ENCODE measurements at places on chromosomes 5 and 9.
A peak's percentile ranks its signal among the peaks of the same experiment; 100 is the strongest.

DNA sequence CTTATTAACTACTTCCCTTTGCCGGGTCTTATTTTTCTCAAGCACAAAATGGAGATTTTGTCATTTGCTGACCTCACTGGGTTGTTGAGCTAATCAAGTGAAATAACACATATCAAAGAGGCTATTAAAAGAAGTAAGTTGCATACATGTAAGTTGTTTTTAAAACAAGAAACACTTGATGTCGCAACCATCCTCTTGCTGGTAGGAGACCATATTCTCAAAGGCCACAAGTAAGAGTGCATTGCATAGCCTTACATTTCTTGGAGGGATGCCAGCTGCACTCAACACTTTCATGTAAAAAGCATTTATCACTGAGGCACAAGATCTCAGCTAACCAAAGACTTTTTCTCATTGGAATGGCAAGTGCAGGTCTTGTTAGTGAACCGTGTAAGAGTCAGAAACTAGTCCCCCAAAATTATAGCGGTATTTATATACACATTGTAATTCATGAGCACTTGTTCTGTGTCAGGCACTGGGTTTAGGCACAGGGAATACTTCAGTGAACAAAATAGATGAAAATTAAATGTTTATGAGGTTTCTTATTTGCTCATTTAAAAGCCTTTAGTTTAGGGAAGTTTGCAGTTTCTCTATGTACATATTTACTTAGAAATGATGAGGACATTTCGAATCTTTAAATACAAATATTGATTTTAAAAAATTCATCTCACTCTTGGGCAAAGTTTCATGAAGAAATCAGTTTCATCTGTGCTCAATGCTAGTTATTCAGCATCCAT, 72.0 kb downstream of the ZFAND5 start:
- DNase-seq: no peak

DNA sequence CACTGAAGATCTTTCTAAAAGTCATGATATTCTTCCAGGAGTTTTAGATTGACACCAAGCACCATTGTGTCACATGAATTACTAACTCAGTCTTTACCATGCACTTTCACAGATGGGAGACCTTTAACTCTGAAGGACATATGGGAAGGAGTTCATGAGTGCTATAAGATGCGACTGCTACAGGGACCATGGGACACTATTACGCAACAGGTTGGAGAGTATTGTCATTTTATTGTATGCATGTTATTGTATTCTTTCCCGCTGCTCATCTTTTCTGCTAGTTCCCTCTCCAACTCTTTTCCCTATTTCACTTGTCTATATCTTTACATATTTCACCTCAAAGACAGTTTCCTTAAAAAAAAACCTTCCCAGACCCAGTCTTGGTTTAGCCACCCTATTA, 99.8 kb downstream of the RPS23 start:
- no peak for DNase-seq

- no peak for DNase-seq
These were observed 110.5 kb upstream of the CDKN2B start for GRCh38 chr9:22119522-22120158.

DNA sequence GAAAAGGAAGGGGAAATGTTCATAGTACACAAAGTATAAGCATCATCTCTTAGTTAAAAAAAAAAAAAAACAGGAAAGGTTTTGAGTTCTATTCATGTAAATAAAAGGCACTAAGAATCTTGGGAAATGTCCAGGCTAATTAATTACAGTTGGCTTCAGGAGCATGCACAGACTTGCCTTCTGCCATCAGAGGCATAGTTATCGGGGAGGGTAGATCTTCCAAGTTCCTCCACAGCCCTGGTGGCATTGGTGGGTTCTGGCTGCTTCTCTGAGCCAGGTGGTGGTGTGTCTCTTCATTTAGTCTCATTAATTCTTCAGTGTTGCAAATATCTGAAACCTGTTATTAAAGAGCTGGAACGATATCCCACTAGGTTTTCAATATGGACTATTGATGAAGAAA, 85.2 kb downstream of the TMEM252 start:
- no peak for DNase-seq

DNA sequence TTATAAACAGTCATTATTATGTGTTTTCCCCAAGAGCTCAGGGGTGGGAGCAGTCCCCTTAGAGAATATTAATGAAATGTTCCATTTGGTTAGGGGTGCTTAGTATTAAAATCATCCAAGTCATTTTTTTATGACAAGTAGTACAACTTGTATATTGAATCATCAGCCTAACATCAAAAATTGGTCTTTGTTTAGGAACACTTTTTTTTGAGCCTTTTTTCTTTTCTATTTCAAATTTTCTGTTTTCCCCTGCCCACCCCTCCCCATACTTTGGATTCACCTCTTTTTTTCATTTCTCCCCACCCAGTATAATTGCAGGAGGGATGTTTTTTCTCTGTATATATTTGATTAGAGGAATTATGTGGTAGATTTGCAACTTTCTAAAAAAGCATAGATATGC, 25.8 kb downstream of the RBM27 start:
- DNase-seq: no peak

DNA sequence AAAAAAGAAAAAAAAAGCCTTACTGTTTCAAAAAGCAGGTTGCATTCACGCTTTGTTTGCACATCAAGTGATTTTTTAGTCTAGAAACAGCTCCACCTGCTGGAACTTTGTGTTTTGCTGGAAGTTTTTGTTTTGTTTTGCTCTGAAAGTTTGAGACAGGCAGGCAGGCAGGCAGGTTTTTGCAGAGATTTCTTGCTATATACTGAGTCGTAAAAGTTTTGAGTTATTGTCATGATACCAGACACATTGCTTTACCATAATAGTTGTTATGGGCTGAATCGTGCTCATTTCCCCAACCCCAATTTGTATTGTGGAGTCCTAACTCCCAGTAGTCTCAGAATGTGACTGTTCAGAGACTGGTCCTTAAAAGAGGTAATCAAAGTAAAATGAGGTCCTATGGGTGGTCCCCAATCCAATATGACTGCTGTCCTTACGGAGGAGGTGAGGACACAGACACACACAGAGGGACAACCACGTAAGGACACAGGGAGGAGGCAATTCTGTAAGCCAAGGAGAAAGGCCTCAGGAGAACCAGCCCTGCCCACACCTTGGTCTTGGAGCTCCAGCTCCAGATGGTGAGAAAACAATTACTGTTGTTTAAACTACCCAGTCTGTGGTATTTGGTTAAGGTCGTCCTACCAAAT, 20.9 kb downstream of the OR2Y1 start:
- peak; percentile 43 for DNase-seq

GRCh38 chr5:69050214-69050613, 43.6 kb upstream of the SLC30A5 start:
- no peak for DNase-seq

DNA sequence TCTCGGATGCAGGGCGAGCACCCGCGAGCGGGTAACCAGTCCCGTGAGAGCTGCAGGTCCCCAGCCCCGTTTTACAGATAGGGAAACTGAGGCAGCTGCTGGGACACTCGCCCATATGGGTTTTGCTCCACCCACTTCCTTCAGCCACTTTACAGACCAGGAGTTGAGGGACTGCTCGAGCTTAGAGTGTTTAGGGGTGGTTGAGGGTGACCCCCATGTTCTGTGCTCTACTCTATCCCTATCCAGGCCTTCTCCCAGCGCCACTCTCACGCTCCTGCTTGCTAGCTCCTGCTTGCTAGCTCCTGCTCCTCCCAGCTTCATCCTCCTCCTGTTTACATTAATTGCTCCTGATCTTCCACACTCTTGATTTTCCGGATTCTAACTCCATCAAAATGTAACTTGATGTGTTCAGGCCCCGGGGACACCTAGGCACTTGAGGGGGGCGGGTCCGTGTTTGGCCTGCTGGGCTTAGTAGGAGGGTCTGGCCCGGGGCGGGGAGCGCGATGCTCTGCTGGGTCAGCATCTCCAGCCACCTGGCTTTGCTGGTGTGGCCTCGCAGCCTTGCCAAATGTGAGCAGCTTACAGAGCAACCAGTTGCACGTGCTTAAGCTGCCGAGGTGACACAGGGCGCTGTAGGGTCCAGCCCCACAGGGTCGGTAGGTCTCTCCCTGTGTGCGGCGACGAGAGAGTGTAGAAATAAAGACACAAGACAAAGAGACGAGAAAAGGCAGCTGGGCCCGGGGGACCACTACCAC, 1.5 kb upstream of the PTGES2 start:
- DNase-seq: no peak

GRCh38 chr5:14202462-14202861, 59.3 kb downstream of the TRIO start:
- DNase-seq: no peak

- no peak for DNase-seq
These were observed 72.3 kb downstream of the NIPSNAP3B start for GRCh38 chr9:104836235-104836634.

GRCh38 chr5:74342948-74343682, 297.4 kb downstream of the ENC1 start:
- no peak for DNase-seq

DNA sequence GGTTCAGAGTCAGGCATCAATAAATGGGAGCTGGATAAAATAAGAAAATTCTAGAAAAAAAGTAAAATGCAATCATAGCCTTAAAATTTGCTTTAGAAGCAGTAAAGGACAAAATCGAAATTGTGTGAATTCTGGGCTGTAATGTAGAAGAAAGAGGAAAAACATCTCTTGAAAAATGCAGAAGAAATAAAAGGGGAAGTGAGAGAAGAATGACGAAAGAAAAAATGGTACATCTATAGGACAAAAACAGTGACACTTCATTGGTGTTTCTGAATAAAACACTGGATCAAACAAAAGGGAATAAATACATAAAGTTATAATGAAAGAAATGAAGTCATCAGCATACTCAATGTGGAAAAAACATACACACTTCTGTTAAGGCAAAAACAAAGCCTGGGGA, 642.3 kb downstream of the ACTL7B start:
- DNase-seq: no peak

GRCh38 chr9:130530938-130531337, 48.4 kb upstream of the FUBP3 start:
- DNase-seq: no peak

GRCh38 chr9:33155393-33155792, 11.7 kb downstream of the B4GALT1 start:
- no peak for DNase-seq

DNA sequence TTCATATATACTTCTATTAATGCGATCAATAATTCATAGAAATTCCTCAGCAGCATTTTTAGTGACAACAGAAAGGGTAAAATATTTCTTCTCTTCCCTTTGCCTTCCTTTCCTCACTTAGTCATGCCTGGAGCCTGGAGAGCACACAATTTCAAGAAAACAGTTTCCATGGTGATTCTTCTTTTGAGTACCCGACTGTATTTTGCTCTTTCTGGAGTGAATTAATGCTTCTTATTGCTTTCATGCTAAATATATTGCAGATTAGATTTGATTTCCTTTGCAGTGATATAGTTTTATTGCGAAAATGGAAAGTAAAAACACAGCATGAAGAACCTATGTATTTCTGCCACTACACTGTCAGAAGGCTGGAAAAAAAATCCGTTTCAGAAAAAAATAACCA, 153.5 kb downstream of the PPP2R2B start:
- DNase-seq: no peak

DNA sequence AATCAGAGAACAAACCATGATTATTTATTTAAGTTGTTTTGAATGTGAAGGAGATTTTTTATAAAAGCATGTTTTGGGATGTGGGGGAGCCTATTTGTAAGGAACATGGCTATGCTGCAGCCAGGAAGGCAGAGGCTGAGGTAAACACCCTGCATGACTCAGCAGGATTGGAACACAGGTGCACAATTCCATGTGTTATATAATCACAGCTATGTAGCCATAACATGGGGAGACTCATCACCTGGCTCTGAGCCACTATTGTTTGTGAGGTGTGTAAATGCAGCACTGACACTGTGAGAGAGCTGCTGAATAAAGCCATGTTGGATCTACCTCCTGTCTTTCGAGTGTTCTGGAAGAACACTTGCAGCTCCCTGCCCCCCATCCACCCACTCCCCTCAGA, 1009.8 kb downstream of the DNAH5 start:
- no peak for DNase-seq

- DNase-seq: no peak
These were observed 18.3 kb downstream of the MARCHF3 start for GRCh38 chr5:127011961-127012644.

GRCh38 chr5:153365547-153365946, 124.9 kb upstream of the GRIA1 start:
- DNase-seq: no peak

- DNase-seq: no peak
These were observed 5.7 kb upstream of the OLFM1 start for GRCh38 chr9:135081731-135082130.

- no peak for DNase-seq
These were observed 46.0 kb upstream of the SPIN1 start for GRCh38 chr9:88342246-88342645.

DNA sequence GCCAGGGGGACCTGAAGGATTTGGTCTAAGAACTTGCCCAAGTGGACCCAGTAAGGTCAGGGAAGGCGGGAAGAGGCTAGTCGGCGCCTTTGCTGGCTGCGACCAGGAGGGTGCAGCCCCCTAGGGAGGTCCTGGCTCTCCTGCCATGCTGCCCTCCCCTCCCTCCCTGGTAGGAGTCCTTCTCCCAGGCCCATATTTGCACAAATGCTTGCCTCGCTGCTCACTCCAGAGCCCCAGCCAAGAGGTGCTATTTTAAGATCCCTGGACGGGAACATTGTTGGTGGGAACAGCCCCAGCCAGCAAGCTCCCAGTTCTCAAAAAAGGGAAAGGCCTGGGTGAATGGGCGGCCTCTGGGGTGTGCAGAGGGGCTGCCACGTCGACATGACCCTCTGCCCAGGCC, 4.3 kb upstream of the IL17B start:
- DNase-seq: no peak

DNA sequence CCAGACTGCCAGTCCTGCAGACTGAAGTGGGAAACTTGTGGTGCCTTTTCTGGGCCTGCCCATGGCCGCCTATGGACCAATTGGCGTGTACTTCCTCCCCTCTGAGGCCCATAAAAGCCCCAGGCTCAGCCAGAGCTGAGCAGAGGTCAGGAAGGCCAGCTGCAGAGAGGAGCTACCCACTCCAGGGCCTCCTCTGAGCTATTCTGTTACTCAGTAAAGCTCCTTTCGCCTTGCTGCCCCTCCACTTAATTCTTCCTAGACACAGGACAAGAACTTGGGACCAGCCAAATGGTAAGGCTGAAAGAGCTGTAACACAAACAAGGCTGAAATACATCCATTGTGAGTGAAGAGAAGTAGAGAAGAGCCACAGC, 106.4 kb downstream of the C9orf50 start:
- no peak for DNase-seq

DNA sequence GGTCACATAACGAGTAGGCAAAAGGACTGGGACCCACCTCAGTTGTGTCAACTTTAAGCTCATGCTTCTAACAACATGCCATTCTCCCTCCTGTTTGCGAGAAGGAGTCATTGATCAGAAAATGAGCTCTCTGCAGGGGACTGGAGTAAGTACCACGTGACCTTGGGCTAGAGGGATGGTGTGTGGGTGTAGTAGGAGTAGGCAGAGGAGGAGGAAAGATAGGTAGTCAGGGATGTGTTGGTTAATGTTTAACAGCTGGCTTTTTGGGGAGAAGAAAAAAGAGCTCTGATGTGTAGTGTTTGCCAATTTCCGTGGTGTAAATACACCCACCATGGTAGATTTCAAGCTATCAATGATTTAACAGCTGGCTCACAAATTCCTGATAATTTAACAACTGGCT, 160.3 kb upstream of the TBC1D2 start:
- DNase-seq: no peak

- no peak for DNase-seq
These were observed 11.2 kb downstream of the RICTOR start for GRCh38 chr5:39063037-39063436.

Data from stimulated activated CD4-positive, alpha-beta T cell treated with anti-CD3 and anti-CD28 coated beads, Interleukin-2, amount 100 ng/mL, for 24 hours (primary cell).